ENCODE measurements at places on chromosomes 1 and 21.

- no peak for DNase-seq
Observed at GRCh38 chr1:2493691-2494322, 17.7 kb downstream of the PLCH2 start.

GRCh38 chr1:172339842-172340241 is 80.6 kb upstream of the C1orf105 start:
- no peak for DNase-seq

DNA sequence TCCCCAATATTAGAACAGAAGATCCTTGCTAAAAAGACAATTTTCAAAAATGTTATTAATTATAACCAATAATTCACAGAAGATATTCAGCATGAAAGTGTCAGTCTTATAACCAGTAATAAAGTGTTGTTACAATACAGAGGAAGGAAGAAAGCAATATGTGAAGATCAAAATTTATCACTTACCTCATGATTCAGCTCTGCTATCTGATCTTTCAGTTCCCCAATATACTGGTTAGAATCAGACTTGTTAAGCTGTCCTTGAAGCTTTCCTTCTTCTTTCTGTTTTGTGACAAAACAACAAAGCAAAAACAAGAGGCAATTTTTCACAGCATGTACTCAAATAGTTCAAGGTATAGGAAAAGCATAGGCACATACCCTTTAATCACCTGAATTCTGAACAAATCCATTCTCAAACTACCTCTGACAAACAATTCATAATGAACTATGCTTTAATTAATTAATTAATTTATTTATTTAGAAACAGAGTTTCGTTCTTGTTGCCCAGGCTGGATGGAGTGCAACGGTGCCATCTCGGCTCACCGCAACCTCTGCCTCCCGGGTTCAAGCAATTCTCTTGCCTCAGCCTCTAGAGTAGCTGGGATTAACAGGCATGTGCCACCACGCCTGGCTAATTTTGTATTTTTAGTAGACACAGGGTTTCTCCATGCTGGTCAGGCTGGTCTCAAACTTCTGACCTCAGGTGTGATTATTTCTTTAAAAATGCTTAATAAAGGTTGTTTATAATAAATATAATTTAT is 76.9 kb upstream of the GFI1 start:
- DNase-seq = no peak

GRCh38 chr1:86345042-86345441 is 51.1 kb downstream of the ODF2L start:
- no peak for DNase-seq

GRCh38 chr1:229220163-229220846 is 50.6 kb upstream of the RAB4A start:
- no peak for DNase-seq

DNA sequence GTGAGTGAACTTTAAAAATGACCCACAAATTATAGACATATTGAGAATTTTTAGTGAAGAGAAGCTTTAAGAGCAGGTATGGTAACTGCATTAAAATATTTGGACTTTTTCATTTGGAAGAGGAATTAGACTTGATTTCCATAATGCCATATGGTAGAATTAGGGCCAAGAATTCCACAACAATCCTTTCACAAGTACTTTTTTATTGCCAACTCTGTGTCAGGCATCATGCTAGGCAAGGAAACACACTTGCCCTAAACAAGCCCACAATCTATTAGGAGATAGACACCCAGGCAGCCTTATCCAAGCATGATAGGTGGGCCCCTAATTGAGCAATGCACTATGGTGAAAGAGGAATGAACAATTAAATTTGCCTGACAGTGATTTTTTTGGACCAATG is 353.0 kb downstream of the TGFB2 start:
- no peak for DNase-seq

DNA sequence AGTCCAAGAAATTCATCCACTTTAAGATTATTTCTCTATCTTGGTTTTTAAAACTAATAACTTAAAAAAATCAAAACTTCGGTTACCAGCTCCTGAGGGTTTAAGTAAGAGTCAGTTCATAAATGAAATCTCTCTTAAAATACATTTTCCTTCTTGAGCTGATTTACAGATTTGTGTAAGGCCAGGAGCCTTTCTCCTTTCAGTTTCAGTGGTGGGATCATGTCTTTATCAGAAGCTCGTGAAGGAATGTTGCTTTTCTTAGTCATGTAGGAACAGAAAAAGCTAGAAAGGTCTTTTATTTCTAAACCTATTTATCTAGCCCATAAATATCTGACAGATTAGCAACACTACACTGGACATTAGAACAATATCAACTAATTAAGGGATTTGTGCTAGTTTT is 390.2 kb downstream of the GPATCH2 start:
- no peak for DNase-seq

DNA sequence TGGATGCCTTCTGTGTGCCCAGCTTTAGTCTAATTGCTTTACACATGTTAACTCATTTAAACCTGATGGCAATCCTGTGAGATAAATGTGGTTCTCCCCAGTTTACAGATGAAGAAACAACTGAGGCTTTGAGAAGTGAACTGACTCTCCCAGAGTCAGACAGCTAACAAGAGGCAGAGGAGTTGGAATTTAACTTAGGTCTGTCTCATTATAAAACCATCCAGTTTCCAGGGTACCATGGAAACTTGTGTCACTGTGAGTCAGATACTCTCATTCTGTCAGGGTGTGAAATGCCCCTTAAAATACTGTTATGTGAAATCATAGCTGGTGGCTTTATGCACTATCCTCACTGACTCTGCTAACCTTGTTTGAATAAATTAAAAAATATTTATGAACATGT is 206.6 kb downstream of the PBX1 start:
- DNase-seq = no peak

- DNase-seq = no peak
Observed at GRCh38 chr1:42957880-42958487, 684 bp downstream of the SLC2A1 start.

GRCh38 chr1:204503122-204503912 is 8.7 kb upstream of the PIK3C2B start:
- no peak for DNase-seq

GRCh38 chr1:96772972-96773371 is 51.4 kb downstream of the PTBP2 start:
- no peak for DNase-seq

- no peak for DNase-seq
Observed at GRCh38 chr1:32404946-32405345, 10.7 kb upstream of the BSDC1 start.

GRCh38 chr1:110874324-110875215 is 1.6 kb downstream of the CD53 start:
- DNase-seq = no peak

DNA sequence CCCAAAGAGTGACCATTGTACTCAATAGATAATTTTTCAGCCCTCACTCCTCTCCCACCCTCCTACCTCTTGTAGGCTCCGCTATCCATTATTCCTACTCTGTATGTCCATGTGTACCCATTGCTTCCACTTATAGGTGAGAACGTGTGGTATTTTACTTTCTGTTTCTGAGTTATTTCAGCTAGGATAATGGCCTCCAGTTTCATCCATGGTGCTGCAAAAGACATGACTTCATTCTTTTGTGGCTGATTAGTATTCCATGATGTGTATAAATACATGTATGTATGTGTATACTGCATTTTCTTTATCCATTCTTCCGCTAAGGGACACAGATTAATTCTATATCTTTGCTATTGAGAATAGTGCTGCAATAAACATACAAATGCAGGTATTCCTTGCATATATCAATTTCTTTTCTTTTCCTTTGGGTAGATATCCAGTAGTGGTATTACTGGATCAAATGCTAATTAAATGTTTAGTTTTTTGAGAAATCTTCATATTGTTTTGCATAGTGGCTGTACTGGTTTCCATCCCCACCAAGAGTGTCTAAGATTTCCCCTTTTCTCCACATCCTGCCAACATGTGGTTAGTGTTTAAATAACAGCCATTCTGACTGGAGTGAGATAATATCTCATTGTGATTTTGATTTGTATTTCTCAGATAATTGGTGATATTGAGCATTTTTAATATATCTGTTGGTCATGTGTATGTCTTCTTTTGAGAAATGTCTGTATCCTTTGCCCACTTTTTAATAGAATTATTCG is 4.9 kb downstream of the LY9 start:
- DNase-seq = no peak

DNA sequence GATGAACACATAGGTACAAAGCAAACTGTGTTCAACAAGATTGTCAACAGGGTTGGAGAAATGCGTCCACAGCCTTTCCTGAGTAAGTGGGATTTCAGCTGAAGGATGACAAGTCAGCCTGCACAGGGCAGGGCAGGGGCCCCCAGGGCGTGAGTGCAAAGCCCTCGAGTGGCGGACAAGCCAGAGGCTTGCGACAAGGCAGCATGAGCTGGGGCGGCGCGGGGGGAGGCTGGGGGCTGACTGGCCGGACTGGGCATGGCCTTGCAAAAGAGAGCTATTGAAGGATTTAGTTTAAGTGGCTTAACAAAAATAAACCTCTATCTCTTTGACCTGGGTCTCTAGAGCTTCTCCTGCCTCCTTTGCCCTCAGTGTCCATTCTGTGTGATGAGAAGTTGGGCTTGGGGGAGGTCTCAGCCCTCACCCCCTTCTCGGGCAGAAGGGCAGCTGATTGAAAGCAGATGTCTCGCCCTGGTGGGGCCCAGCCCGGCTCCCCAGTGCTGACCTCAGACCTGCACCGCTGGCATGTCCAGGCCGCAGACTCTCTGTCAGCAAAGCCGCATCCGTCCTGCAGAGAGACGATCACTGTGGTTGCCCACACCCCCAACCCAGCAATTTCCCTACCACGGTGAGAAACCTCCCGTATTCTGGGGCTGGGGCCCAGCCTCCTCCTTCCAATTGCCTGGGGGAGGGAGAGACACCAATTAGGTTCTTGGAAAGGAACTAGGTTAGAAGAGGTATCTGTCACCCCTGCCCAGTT is 24.3 kb upstream of the EPS8L3 start:
- peak; percentile 52 for DNase-seq

DNA sequence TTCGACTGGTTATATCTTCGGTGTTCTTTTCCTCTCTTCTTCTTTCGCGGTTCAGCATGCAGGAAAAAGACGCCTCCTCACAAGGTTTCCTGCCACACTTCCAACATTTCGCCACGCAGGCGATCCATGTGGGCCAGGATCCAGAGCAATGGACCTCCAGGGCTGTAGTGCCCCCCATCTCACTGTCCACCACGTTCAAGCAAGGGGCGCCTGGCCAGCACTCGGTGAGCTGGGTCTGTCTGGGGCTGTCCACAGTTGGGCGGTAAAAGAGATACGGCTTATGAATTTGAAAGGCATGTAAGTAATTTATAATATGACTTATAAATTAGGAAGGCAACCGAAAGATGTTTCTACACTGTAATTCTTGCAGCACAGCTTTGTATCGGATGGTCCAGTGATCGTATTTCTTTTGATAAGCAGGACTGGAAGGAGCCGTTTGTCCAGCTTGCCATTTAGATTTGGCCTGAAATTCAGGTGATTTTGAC is 334 bp downstream of the CTH start:
- no peak for DNase-seq

DNA sequence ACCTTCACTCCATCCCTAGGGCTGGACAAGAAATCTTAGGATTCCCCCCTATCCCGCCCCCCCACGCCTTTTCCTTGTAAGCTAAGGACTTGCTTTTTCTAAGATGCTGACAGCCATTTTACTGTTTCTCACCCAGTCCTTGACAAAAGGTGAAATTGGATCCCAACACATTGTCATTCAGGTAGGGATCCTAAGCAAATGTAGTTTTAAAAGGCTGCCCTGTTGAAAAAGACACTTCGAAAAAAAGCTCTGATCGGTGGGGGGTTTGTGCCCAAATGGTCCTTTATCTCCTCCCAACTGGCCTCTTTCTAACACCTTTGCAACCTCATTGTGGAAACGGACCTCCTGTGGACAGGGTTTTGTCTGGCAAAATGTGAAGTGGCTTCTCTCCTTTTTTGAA is 2.9 kb downstream of the CACHD1 start:
- no peak for DNase-seq

- DNase-seq = no peak
Observed at GRCh38 chr1:23475134-23475628, 8.8 kb downstream of the ASAP3 start.

GRCh38 chr1:59990470-59990869 is 63.9 kb upstream of the CYP2J2 start:
- no peak for DNase-seq

DNA sequence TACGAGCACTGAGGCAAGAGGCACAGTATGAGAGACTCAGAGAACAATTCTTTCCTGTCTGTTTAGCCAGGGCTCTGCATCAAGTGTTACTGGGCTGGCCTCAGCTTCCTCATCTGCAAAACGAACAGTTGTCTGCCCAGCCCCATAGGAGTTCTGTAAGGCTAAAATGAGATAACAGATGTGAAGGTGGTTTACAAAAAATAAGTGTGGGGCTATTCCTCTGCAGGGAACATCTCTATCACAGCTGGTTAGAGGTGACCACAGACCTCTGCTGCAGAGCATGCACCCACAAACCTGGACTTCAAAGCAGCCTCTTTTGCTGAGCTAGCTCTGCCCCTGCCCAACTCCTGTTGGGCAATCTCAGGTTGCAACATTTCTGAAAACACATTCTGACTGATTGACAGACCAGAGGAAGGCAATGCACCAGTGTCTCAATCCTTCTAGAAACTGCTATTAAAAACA is 10.5 kb upstream of the OLIG1 start:
- DNase-seq = no peak

- peak; percentile 83 for DNase-seq
Observed at GRCh38 chr21:34889320-34889675, 159.8 kb downstream of the RUNX1 start.

GRCh38 chr1:110433803-110434202 is 17.1 kb upstream of the PROK1 start:
- DNase-seq = no peak

- DNase-seq = no peak
Observed at GRCh38 chr1:172885411-172885810, 165.3 kb downstream of the TNFSF18 start.

- no peak for DNase-seq
Observed at GRCh38 chr1:154557248-154557938, 1.1 kb downstream of the UBE2Q1 start.

GRCh38 chr21:32732544-32732943 is 4.7 kb upstream of the SYNJ1 start:
- DNase-seq = no peak

DNA sequence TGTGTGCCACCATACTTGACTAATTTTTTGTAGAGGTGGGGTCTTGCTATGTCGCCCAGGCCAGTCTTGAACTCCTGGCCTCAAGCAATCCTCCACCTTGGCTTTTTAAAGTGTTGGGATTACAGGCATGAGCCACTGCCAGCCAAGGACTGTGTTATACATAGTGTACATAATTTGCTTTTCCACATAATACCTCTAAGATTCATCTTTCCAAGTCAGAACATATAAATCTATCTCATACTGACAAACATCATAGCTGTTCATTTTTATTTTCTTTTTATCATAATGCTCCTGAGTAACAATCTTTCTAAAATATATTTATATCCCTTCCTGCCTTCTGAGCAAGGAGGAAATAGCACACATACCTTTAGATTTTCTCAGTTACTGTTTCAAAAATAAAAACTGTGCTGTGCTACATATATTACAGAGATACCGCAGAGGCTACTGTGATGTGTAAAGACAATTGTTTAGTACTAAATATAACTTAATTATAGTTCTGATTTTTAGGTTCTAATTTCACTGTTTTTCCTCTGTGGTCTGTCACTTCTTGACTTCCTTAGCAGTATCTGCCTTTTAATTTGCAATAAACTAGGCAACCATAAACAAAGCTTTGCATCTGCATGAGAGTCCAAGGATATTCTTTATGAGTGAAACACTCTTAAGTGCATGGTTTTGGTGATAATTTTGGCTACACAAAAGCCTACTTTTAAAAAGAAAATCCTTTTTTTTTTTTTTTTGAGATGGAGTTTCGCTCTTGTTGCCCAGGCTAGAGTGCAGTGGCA is 59.3 kb downstream of the EYA3 start:
- DNase-seq = no peak

GRCh38 chr1:173507847-173508209 is 30.7 kb downstream of the PRDX6 start:
- no peak for DNase-seq

- DNase-seq = no peak
Observed at GRCh38 chr1:86062453-86062852, 94.1 kb downstream of the COL24A1 start.
